Right renal pelvis (tissue), 4 donors: ENCODE measurements at places on chromosomes 3 and 15. TPM values are rescaled to one million over a fixed set of nuclear protein-coding genes. Genes with fewer than 3 reads are reported as not detected.

DNA sequence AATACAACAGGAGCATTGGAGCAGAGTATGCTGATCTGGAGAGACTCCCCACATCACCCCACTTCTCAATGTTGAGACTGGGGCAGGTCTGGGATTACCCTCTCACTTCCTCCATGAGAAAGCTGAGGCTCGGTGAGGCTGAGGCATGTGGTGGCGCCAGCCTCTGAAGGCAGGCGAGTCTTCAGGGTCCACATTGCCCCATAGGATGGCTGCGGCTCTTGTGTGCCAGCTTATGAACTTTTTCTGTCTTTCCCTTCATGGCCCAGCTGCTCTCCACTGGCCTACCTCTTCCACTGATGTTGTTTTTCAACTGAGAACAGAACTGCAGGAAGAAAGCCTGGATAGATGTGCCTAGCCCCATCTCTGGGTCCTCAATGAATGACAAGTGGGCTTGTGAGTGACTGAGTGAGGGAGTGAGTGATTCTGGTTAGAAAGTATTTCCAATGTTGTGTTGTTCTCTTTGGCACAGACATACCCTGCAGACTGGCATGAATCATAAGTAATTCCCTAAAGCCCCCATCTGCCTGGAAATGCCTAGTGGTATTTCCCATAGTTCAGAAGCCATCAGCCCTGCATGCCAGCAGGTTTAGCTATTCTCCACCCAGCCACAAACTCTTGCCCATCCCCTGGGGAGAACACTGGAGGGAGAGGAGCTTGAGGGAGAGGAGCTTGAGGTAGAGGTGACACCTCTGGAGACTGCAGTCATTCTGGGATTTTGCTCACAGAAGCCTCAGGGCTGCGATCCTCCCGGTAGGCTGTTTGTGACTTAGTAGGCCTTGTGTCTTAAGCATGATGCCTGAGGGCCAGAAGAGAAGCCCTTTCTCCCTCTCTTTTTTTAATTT lies 56.9 kb downstream of the AMOTL2 start:
- no peak for DNase-seq

DNA sequence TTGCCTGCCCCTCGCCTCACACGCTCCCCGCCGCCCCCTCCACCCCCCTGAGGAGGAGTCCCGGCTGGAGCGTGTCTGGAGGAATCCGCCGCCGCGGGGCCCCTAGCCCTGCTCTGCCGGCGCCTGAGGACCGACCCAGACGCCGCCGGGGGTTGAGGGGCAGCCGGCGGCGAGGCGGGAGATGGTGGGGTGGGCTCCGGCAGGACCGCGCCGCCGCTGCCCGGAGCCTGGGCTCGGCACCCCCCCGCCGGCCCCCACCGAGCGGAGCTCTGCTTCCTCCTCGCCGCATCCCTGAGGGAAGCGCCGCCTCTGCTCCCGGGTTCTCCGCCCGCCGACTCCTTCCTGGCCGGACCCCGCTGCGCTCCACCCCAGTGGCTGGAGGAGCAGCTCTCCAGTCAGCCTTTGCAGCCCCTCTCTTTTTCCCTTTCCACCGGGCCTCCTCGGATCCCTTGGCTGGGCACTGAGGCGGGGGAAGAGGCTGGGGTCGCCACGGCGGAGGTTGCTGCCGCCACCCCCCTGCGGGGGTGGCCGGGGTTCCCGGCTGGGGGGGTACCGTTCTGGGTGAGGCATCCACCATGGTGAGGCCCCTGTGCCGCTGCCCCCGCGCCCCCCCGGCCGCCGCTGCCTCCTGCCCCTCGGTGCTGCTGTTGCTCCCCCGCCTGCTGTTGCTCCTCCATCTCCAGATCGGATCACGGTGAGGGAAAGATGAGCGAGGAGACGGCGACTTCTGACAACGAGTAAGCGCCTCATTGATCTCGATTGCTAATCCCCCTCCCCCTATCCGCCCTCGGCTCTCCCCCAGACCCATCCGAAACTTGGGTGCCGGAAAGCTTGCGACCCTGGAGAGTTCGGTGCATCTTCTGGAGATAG lies at the start of gene SPRED1:
SPRED1 (plus strand) TSS at position 356 of the 870 bp plus-strand sequence; CDS start at position 706, 350 bp downstream.
- peak; percentile 44 for DNase-seq

- DNase-seq: no peak
Observed at GRCh38 chr15:45385590-45385989, 7.2 kb upstream of the GATM start.

DNA sequence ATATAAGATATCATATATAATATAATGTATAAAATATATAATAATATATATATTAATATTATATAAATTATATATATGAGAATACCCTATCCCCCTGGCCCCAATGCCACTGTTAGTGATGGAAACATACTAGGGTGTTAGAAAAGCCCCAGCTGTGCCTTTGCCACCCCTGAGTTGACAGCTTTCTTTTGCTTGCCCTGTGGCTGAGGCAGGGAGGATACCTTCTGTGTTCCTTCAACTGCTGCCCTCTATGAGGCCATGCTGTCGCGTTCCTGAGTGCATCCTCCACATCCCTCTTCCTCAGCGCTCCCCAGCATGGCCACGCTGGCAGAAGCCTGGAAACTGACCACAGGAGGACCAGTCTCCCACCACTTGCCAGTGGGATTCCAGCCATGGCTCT lies 26.3 kb downstream of the FAN1 start:
- no peak for DNase-seq

- DNase-seq: no peak
Observed at GRCh38 chr15:94607176-94607654, 375.9 kb downstream of the MCTP2 start.

DNA sequence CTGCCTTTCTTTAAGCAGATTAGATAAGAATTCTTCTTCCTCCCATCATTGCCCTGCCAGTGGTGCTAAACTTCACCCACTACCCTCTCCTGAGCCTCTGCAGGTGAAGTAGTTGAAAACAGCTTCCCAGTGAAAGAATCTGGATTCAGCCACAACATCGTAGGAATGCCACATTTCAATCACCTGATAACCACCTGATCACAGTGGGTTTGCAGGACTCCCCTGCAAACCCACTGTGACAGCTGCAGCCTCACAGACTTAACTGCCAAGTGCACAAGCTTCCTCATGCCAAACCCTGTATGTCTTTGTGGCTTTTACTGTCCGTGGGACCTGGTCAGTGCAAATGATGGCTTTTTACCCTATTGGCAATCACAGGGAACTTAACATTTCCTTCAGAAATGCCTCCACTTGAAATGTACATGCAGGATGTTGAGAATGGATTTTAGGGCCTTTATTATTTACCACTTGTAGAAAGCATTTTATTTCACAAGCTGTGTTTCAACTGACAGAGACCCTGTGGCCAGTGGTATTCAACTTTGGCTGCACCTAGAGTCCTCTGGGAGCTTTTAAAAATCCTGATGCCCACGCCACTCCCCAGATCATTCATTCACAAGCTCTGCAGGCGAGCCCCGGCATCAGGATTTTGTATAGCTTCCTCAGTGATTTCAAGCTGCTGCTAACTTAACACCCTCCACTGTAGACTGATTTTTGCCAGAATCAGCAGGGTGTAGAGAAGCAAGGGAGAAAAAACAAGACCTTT lies 49.1 kb downstream of the OXNAD1 start:
- no peak for DNase-seq

- DNase-seq: no peak
Observed at GRCh38 chr3:12579905-12580304, 23.0 kb downstream of the MKRN2 start.

- DNase-seq: no peak
Observed at GRCh38 chr15:34582461-34583371, 735 bp downstream of the GOLGA8B start.

DNA sequence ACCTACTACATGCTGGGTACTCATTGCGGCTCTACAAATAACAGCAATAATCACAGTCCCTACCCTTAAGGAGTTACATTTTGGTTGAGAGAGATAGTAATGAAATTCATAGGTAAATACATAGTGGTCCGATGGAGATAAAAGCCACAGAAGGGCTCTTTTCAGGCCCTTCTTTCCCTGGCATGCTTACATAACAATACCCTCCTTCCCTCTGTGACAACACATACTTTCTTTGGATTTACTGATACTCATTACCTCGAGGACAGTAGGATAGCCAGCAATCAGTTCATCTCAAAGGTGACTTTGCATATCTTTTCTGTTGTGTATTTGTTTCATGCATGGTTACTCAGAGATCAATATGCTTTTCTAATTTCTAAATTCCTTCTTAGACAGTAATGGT lies 54.5 kb downstream of the HSPBAP1 start:
- DNase-seq: no peak

GRCh38 chr15:27249046-27249759 lies 278.2 kb downstream of the GABRG3 start:
- no peak for DNase-seq

GRCh38 chr15:49059491-49059890 lies 13.2 kb upstream of the SECISBP2L start:
- no peak for DNase-seq

DNA sequence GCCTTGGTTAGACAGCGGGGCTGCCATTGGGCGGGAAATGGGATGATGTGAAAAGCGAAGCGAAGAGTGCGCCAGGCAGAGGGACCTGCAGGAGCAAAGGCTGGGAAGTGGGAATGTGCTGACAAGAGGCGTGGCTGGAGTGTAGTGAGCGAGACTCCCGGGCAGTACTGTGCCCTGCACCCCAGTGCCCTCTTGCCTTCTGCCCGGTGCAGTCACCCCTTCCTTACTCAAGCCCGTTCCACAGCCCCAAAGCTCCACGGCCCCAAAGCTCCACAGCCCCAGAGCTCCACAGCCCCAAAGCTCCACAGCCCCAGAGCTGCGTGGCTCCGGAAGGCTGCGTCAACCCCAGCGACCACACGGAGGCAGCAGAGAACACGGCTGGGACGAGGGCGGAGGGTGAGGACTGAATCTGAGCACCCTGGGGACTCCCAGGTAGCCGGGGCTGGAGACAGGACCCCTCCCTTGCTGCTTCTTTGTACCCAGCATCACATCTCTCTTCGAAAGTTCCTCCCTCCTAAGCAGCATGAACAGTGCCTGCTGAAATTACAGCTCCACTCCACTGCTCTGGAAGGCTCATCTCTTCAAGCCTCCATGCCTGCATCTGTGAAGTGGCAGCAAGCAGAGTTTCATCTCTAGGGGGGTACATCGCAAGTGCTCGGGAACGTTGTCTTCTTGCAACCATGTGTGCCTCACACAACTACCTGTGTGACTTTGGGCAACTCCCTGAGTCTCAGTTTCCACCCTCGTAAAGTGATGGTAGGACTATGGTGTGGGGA lies 108.9 kb downstream of the FBLN2 start:
- DNase-seq: no peak

DNA sequence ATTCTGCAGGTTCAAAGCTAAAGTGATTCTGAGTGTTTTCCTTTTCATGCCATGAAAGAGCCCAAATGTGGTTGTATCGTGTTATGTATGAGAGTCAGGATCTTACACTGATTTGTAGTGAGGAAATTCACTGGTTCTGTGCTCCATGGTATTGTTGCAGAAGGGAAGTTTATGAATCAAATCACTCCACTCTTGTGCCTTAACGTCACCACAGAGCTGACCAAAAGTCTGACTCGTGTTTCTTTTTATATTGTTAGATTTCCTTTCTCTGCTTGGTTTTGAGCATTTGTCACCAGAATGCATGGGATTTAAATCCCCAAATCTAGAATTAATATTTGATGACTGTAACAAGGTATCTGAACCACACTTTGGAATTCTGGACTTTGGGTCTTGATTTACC lies 29.1 kb upstream of the SLC30A4 start:
- no peak for DNase-seq

GRCh38 chr3:127822682-127823425 lies 539 bp upstream of the MGLL start:
- peak; percentile 48 for DNase-seq

GRCh38 chr3:43693594-43693993 lies 2.9 kb downstream of the ABHD5 start:
- no peak for DNase-seq

GRCh38 chr3:5084224-5084623 lies 37.9 kb upstream of the ARL8B start:
- DNase-seq: no peak

DNA sequence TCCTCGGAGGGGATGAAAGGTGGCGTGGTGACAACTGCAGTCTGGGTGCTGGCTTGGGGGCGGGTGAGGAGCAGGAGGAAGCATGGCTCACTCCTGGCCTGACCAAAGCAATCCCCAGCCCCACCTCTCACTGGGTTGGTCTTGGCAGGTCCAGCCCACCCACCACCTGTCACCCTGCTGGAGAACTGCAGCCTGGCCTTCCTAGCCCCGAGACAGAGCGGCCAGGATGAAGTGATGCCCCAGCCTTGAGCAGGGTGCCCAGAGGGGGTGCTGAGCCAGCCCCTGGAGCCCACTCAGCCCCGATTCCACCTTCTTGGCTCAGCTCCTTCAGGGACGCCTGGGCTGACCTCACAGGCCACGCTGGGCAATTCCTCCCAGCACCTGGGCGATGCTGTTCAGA lies 89.9 kb downstream of the IQSEC1 start:
- no peak for DNase-seq

- no peak for DNase-seq
Observed at GRCh38 chr3:34319881-34320280, 521.5 kb downstream of the PDCD6IP start.

GRCh38 chr3:32450992-32451659 lies 51.5 kb downstream of the CMTM6 start:
- no peak for DNase-seq

DNA sequence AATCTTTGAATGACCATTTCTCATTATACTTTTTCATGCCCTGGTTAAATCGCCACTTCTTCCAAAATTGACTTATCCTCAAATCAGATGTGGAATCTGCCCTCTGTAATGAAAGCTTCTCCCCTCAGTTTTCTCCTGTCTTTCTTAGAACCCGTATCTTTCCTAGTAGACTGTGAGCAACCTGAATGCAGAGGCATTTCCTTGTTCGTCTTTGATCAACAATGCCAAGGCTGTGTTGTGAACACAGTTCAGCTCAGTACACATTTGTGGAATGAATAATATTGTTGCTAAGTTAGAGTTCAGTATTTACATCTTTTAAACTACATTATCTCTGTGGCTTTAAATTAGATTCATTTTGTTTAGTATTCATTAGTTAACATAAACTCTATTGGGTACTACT lies 123.3 kb downstream of the TPRG1 start:
- no peak for DNase-seq

DNA sequence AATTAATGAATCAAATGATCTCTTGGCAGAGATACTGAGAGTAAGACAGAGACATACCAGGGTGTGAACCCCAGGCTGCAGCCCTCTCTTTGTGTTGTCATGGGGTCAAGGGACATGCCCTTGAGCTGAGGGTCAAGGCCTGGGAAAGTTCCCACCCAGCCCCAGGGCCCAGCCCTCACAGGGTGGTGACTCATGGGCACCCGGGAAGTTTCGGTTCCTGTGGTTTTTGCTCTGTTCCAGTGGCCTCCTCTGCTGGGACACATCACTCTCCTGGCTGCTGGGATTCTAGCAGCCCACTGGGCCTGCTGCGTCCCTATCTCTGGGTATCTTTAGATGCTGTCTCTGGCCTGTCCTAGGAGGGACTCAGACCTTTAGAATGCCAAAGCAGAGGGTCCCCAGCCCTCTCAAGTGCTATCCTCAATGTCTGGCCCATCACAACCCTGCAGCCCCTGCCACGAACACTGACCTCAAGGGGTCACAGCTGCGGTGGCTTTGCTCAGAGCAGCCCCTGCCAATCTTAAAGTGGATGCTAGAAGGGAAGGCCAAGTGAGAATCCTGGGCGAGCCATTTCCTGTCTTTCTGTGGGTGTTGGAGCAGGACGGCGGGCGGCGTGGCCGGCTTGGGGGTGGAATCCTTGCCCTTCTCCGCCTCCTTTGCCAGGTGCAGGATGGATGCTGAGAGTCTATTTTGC lies 148.4 kb upstream of the TLE3 start:
- DNase-seq: no peak

Gene PTH1R
- 193 TPM for polyA plus RNA-seq

Gene LDHAL6B
- 0.26 TPM for polyA plus RNA-seq

Gene TMEM212
- polyA plus RNA-seq: not detected

Gene TP63
- 1.3 TPM for polyA plus RNA-seq

Gene SUCNR1
- polyA plus RNA-seq: 16.8 TPM

Gene ST8SIA2
- 6.0 TPM for polyA plus RNA-seq

Gene CCDC9B
- polyA plus RNA-seq: 10.8 TPM

Gene DLEC1
- polyA plus RNA-seq: 0.57 TPM

Gene ZNF662
- 26.9 TPM for polyA plus RNA-seq
